Activated naive CD8-positive, alpha-beta T cell treated with anti-CD3 and anti-CD28 coated beads, Interleukin-2, amount 50 U/mL, for 24 hours (primary cell): ENCODE measurements at places on chromosomes 2 and 18.

DNA sequence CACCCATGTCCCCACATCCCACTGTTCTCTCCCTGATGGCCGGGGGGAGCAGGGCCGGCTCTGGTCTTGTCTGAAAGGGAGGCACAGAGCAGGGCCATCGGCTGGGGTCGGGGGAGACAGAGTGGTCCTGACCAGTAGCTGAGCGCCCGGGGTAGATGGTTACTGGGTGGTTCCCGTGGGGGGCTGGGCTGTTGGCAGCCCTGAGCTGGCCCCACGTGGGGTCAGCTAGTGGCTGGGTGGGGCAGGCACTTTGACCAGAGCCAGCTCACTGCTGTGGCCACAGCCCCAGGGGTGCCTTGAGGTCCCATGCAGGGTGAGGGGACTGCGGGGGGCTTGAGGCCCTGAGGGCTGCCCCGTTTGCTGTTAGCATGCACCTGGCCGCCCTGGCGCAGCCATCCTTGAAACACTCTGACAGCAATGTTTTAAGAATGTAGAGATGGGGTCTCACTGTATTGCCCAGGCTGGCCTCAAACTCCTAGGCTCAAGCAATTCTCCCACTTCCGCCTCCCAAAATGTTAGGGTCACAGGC, 12.3 kb upstream of the NEU4 start:
- DNase-seq = no peak

GRCh38 chr18:78742218-78742745, 237.3 kb upstream of the SALL3 start:
- DNase-seq = no peak

- DNase-seq = no peak
Measured at GRCh38 chr2:42895791-42896135, 103.4 kb upstream of the HAAO start.

DNA sequence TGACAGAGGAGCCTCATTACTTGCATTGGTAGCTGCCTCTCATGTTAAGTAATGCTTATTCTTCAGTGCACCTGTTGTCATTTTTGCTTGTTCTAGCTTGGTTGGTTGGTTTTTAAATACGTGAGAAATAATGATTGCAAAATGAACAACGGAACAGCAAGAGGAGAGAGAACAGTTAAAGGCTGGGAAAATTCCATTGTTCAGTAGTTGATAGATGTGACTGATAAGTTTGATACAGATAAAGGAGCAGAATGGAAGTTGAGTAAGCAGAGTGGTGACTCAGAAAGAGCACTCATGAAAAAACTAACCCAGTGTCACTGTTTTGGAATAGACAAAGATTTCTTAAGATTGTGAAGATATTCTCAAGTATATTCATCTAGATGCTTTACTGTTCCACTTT, 50.5 kb downstream of the MTA3 start:
- no peak for DNase-seq

DNA sequence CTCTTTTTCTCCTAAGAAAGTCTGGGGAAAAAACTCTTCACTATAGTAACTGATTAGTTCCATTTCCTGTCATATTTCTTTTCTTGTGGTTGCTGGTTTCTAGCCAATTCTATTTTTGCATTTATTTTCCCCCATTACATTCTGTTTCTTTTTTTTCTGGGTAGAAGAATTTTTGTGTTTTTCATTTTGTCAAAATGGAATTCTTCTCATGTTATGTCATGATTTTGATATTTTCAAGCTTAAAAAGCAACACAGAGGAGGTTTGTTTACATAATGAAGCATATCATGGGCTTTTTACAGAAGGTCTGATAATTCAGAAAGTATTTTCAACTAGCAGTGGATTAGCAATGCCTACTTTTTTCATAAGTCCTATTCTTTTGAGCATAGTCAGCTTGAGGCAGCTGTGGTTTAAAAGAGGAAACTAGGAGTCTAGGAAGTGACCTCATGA, 102.0 kb downstream of the MAP2 start:
- DNase-seq = no peak

DNA sequence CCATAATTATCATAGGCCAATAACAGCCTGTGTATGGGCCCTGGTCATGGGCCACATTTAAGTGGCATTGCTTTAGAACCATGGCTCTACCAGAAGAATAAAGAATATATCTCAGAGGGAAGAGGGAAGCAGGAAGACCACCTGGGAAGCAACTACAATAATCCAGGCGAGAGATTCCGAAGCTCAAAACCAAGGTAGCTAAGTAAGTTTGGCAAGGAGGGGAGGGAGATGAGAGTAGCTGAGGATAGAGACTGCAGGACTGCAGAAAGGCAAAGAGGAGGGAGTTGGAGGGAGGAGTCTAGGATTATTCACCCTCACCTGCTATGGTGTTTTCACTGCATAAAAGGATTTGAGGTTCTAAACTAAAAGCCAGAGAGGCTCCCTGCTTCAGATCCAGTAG, 293.5 kb downstream of the SETBP1 start:
- no peak for DNase-seq
